ENCODE measurements at places on chromosomes 5 and 9.
A peak's percentile ranks its signal among the peaks of the same experiment; 100 is the strongest.

GRCh38 chr5:69010476-69010875 is 83.3 kb upstream of the SLC30A5 start:
- no peak for DNase-seq

- DNase-seq, result peak; percentile 91
These were observed 134.4 kb downstream of the AOPEP start for GRCh38 chr9:94860678-94861588.

GRCh38 chr5:147169399-147169798 is 65.4 kb upstream of the STK32A start:
- peak; percentile 51 for DNase-seq

DNA sequence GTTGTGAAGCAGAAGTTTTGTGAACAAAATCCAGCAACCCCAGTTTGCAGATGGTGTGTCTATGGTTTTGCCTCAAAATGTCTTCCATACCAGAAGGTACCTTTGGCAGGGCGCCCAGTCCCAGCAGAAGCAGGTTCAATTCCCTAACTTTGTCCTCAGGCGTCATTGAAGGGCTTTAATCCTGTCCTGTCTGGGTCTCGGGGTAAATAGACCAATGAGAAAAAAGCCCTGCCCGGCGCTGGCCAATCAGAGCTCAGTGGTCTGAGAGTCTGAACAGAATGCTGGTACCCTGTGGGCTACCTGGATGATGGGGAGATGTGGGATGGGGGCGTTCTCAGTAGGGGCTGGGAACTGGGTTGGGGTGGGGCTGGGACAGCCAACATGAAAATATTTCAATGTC is 6.2 kb upstream of the ST6GALNAC4 start:
- no peak for DNase-seq

DNA sequence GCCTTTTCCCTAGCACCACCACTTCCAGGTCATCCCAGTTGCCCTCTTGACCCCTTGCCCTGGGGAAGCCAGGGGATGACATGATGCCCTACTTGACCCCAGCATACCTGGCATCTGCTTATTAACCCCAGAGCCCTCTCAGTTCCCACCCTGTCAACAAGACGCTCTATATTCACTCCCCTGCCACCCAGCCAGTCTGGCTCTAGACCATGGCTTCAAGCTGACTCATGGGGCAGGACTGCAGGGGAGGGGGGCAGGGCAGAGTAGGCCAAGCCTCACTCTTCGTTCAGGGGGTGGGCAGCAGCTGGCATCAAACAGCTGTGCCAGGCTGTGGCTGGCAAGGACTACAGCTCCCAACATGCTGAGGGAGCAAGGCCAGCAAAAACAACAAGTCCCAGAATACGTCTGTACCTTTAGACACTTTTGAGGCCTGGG is 5.3 kb downstream of the ATOSB start:
- peak; percentile 67 for DNase-seq

- no peak for DNase-seq
These were observed 244.6 kb upstream of the ATP10B start for GRCh38 chr5:161096581-161096980.

- no peak for DNase-seq
These were observed 51.7 kb downstream of the DAB2IP start for GRCh38 chr9:121703014-121703734.

DNA sequence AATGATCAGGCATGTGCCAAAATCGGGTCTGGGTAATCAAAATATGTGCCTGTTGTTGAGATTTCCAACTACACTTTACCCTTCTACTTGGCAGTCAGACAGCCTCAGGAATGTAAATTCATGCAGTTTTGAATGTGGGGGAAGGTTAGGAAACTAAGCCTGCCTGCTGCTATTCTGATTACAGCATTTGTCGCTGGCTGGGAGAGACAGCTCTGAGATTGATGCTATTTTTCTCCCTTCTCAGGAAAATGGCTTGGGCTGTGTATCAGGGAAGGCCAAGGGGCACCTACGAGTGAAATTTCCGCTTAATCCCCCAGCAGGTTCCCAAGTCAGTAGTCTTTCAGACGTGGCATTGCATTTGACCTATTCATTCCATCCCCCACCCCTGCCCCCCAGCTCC is 3.6 kb upstream of the RGS7BP start:
- DNase-seq, result no peak

DNA sequence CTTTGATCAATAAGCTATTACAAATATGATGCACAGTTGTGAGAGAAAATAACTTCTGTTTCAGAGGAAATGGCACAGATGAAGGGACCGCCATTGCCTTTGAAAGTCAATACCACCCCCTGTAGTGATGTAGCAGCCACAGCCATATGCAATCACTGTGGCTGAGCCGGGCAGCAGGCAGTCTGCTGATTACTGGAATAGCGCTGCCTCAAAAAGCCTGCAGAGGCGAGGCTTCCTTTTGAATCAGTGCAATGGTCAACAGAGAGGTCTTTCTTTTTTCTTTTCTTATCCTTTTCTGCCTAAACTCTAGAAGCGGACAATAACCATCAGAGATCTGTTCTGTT is 265.1 kb upstream of the TAS2R1 start:
- no peak for DNase-seq
